ENCODE measurements at places on chromosomes 7 and 10.

- no peak for DNase-seq
Observed at GRCh38 chr10:16597656-16598055, 76.0 kb upstream of the C1QL3 start.

GRCh38 chr7:85734823-85735222 is 548.0 kb upstream of the SEMA3D start:
- no peak for DNase-seq

DNA sequence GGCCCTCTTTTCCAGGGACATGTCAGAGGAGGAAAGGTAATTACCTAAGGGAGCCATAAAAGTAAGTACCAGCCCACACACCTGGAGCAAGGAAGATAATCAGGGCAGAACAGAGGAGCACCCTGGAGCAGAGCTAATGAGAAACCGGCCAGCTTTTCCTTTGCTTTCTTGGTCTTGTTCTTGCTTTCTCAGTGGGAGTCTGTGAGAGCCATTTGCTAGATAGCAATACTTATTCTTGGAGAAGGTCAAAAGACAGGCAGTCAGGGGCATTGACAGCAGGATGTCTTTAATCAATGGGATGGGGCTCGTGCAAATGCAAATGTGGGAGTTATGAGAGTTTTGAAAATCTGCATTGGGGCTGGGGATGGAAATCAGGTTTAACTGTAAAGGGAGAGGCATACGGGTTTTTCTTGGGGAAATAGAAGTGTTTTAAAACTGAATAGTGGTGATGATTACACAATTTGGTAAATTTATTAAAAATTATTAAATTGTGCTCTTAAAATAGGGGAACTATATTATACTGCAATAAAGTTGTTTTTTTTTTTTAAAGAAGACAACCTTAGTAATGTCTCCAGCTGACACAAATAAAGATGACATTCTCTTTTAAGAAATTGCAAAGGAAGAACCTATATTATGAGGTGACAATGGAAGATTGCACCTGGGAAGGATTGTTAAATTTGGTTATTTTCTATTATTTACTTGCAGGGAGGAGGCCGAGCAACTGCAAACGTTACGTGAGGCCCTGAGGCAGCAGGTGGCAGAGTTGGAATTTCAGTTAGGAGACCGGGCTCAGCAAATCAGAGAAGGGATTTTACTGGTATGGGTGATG is 35.6 kb upstream of the PPP1R17 start:
- no peak for DNase-seq

- DNase-seq: no peak
Observed at GRCh38 chr7:96654630-96655188, 54.9 kb downstream of the SEM1 start.

DNA sequence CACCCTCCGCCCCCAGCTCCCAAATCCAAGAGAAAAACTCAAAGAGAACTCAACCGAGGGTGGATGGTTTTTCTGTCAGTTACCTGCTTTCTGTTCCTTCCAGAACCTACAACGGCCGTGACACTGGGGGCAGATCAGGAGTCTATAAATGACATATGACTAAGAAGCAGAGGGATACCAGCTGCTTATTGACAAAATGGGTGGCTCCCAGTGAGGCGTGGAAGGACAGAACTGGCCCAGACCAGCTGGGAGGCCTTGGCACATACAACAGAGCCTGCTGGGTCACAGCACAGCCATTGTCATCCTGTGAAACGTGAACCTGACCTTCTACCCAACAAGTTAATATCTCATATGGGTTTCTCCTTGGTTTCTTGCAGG is 84.3 kb upstream of the ADRB1 start:
- no peak for DNase-seq

- peak; percentile 82 for DNase-seq
Observed at GRCh38 chr7:25619963-25620799, 391.9 kb upstream of the NPVF start.

GRCh38 chr10:129096065-129096984 is 370.7 kb upstream of the MGMT start:
- no peak for DNase-seq

DNA sequence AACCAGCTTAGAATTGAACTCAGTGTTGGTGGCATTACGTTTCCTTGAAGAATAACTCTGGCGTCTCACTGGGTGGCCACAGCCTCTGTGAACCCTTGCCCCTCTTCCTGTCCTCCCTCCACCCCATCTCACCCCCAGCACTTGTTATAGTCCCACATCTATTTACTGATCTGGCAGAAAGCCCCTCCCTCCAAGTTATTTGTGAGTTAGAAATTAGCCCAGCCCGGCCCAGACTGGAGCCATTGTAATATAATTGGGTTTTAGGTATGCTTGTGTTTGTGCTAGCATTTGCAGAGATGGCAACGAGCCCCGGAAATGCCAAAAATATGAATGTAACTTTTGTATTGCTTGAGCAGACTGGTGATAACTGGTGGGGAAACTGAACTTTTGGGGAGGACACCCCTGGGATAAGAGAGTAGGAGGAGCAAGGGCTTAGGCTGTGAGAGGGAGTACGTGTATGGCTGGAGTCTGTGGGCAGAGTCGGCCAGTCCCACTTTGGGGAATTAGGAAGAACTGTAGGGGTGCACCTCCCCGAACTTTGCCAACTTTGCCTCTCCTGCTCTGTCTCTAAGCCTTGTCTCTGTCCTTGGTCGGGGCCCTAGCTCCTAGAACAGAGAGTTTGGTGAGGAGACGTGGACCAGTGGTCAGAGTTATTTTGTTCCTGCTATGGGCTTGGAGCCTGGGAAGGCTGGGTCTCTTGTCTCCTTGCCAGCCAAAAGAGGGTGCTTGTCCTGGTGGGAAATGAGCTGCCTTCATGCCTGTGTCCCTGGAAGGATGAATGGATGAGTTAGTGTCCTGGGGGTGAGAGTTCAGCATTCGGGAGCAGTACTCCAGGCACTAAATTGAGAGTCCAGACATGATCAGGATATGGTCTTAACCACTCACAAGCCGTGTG is 19.3 kb upstream of the TRIM8 start:
- DNase-seq: no peak

DNA sequence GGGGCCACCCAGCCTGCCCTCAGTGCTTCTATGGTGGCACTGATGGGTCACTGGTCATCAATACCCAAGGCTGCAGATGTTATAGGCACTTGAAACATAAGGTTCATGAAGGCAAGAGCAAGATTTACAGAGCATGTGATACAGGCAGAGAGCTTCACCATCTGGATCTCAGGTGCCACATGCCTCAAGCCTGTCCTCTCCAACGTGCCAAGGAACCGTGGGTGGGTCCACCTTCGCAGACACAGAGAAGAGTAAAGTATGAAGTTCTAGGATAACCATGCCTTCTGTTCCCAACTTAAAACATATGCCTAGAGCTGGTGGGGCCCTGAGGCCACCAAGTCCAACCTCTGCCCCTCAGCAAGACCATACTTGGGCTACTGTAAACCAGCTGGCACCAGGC is 26.7 kb upstream of the CDH23 start:
- DNase-seq: no peak

GRCh38 chr7:152527610-152528032 is 91.8 kb upstream of the KMT2C start:
- DNase-seq: no peak

GRCh38 chr10:34884272-34884952 is 69.3 kb upstream of the PARD3 start:
- no peak for DNase-seq

DNA sequence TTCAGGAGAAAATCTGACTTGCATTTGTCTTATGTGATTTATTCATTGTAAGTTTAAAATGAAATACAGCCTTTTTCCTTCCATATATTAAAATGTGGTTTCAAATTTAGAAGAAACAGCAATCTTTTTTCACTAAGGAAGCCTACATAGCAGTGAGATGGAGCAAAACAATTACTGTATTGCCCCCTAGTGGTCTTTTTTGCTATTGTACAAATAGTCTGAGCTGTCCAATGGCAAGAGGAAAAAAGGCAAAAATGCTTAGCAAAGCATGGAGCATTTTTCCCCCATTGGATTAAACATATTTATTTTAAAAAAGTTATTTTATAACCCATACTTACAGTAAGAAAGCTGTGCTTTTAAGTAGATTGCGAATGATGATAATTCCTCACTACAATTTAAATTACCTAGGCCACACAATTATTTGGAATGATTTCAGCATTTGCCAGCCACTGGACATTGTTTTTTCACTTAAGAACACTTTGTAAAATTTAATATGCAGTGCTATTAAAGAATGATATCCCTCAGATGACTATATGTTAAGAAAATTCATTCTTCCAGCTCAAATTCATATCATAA is 119.5 kb downstream of the CPED1 start:
- DNase-seq: peak; percentile 53

DNA sequence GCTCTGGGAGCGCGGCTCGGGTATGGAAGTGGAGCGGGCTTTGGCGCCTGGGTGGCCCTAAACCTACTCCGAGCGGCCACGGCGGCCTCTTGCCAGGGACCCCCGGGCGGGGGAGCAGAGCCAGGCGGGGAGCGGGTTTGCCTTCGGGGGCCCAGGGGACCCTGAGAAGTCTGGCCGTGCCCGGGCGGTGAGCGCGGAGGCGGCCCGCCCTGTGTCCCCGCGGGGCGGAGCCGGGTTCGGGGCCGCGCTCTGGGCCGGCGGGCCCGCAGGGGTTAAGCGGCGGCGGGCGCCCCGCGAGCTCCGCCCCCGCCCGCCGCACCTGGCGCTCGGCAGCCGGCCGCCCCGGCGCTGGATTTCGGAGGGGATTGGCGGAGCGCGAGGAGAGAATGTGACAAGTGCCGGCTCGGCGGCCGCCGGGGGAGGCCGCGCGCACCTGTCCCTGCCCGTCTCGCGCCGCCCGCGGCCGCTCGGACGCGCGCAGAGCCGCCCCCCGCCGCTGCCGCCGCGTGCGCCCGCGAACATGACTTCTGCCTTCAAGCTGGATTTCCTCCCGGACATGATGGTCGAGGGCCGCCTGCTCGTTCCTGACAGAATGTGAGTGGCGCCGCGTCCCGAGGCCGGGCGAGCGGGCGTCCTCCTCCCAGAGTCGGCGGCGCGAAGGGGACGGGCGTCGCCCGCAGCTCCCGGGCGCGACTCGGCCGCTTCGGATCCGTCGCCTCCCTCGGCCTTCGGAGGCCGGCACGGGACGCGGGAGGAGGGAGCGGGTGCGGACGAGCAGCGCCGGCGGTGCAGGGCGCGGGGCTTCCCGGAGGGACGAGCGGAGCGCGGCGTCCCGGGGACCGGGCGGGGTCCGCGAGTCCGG is at the start of gene CELF2:
Gene CELF2, plus strand, starts transcription at position 303 of the 862 bp plus-strand sequence. Its CDS starts 218 bp downstream, at position 521.
- peak; percentile 33 for DNase-seq

DNA sequence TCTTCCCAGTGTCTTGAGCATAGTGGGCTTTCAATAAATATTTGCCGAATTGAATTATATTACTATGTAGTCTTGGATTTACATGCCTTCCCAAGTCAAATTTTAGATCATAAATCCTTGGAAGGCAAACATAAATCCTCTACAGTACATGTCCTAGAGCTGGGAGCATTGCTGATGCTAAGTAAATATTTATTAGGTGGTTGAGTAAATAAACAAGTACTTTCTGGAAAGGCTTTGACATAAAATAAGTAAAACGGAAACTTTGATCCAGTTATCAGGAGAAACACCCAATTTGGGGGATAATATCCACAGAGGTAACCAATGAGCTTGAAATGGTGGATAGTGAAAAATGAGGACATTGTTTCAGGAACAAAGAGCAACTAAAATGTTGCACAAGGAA is 162.8 kb upstream of the SVIL start:
- no peak for DNase-seq

- peak; percentile 97 for DNase-seq
Observed at GRCh38 chr7:29281782-29282541, 87.4 kb downstream of the CHN2 start.

- DNase-seq: no peak
Observed at GRCh38 chr7:122653685-122654084, 45.2 kb downstream of the RNF133 start.

DNA sequence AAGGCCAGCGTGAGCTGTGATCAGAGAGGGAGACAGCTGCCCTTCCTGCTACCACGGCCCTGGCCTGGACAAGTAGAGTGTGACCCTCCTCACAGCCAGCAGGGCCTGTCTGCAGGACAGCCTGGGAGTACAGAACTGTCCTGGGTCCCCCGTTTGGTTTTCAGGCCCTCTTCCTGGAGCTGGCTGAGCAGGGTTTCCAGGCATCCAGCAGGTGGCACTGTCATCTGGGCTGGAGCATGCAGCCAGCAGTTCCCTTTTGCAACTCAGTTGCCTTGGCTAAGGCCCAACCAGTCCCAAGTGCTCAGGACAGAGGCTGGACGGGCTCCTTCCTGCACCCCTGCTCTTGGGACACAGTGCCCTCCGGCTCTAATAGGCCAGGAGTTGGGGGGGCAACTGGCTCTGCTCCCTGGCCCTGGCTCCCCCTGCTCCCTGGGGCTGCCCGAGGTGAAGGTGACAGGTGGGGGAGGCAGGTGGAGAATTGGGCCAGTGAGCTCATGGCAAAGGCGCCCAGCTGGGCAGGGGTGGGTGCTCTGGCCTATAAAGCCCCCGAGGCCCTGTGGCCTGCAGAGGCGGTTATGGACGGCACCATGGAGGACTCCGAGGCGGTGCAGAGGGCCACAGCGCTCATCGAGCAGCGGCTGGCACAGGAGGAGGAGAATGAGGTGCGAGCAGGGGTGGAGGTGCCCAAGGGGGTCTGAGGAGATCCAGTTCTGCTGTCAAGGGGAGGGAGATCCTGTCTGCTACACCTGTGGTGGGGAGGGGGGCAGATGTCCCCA is at the start of gene ANKRD2:
Gene ANKRD2, plus strand, starts transcription at position 566 of the 776 bp plus-strand sequence. Its CDS starts 10 bp downstream, at position 576.
- DNase-seq: peak; percentile 76

- no peak for DNase-seq
Observed at GRCh38 chr7:91634485-91635177, 245.9 kb downstream of the MTERF1 start.

Data from SK-N-DZ (cell line).